ENCODE measurements at places on chromosomes 3 and 15. TPM values are rescaled to one million over a fixed set of nuclear protein-coding genes. Genes with fewer than 3 reads are reported as not detected.

MUSTN1 gene
- total RNA-seq: not detected

LRRIQ4 gene
- not detected for total RNA-seq

ZNF609 gene
- 15.3 TPM for total RNA-seq

ROBO1 gene
- total RNA-seq: 0.17 TPM

RTP4 gene
- total RNA-seq: 2.1 TPM

WDR72 gene
- not detected for total RNA-seq

GOLGA6D gene
- total RNA-seq: not detected

ZNF774 gene
- 1.2 TPM for total RNA-seq

ARIH1 gene
- total RNA-seq: 33.3 TPM

UNC13C gene
- not detected for total RNA-seq

ITIH1 gene
- not detected for total RNA-seq

POMGNT2 gene
- 3.4 TPM for total RNA-seq

AHSG gene
- total RNA-seq: 0.09 TPM

TRAIP gene
- total RNA-seq: 1.2 TPM

FSIP1 gene
- total RNA-seq: 0.69 TPM

PDIA3 gene
- 147 TPM for total RNA-seq

IQCH gene
- total RNA-seq: 0.69 TPM

ARPIN gene
- total RNA-seq: 12.4 TPM
